Sigmoid colon (tissue), 7 donors: ENCODE measurements at places on chromosomes 16 and 17. TPM values are rescaled to one million over a fixed set of nuclear protein-coding genes. Genes with fewer than 3 reads are reported as not detected.

The MVP gene
- 72.9 TPM for total RNA-seq

GRCh38 chr17:7043497-7044198, at the start of gene SLC16A11:
TSS of gene SLC16A11 (minus strand) at chr17:7044092. CDS start at chr17:7043513, 579 bp downstream.
- no peaks in the 10 kb centered on the region for H3K36me3 ChIP-seq
- H3K27me3 ChIP-seq, result peaks cover 15% of the 10 kb centered on the region
- DNase-seq, result no peak
- peaks cover 39% of the 10 kb centered on the region for H3K4me1 ChIP-seq
- peak within 1 kb of the TSS; percentile 53 for H3K4me3 ChIP-seq
- H3K27ac ChIP-seq, result peak within 1 kb of the TSS; percentile 43

The GUCY2D gene
- not detected for total RNA-seq

- no peak overlapping the region for H3K27ac ChIP-seq
Observed at GRCh38 chr16:51374346-51374745, 223.3 kb upstream of the SALL1 start.

DNA sequence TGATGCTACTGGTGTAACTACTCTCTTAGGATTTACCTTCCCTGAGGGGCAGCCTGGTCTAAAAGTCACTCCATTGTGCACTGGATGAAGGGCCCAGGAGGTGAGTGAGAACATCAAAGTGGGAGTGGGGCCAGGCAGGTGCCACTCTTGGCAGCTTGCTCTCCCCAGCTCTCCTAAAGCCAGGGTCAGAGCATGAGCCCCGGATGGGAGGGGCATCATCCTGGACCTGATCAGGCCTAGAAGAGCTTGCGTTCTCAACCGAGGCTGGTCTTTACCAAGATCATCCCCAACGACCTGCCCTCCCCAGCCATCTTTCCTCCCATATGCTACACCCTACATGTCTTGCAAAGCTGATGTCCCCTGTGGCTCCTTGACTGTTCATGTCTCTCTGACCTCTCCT, 87.1 kb downstream of the AIPL1 start:
- no peak for DNase-seq
- no peaks in the 10 kb centered on the region for H3K27me3 ChIP-seq
- H3K36me3 ChIP-seq, result no peaks in the 10 kb centered on the region
- H3K4me1 ChIP-seq, result no peaks in the 10 kb centered on the region
- H3K27ac ChIP-seq, result no peak overlapping the region

DNA sequence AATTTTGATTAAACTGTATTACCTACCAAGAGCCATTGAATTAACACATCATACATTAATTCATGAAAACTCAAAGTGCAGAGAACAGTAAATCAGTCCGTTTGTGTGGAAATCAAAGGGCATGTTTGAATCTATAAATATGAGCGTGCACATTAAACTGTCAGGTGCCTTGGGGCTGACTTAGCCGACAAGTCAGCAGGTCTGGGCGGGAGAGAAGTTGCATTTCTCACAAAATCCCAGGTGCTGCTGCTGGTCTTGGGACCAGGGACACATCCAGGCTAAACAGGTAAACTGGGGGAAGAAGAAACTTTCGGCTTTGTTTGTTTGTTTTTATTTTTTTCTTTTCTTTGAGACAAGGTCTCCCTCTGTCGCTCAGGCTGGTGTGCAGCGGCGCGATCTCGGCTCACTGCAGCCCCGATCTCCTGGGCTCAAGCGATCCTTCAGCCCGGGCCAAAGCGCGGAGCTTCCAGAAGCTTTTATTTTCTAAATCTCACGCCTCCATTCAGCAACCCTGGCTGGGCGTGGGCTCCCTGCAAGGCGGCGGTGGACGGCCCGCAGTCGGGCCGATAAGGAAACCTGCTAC, 213.9 kb downstream of the MRTFB start:
- peak overlapping the region; percentile 82 for H3K4me3 ChIP-seq
- DNase-seq, result peak; percentile 86

DNA sequence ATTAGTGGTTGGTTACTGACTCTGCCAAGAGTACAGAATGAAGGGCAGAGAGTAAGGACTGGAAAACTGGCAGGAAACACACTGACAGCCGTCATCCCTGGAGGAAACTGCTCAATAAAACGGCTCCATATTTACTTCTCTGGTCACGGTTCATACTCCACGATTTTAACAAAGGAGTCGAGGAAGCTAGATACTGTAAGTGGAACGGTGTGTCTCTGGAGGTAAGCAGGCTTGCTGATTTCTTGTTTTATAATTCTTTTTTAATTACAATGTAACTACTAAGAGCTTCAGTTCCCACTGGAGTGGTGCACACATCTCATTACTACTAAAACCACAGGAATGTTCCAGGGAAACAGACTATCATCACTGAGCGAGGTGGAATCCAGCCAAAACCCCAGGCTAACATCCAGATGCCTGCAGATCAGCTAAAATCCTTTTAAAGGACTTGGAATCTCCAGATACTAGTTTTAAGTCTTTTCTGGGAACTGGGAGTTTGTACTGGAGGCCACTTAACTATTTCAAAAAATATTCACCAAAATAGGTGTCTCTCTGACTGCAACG, 17.8 kb downstream of the SERPINF1 start:
- H3K36me3 ChIP-seq, result peaks cover 34% of the 10 kb centered on the region
- peak; percentile 93 for DNase-seq
- peaks cover 55% of the 10 kb centered on the region for H3K4me1 ChIP-seq
- H3K4me3 ChIP-seq, result no peak overlapping the region
- H3K27ac ChIP-seq, result peak overlapping the region; percentile 87

DNA sequence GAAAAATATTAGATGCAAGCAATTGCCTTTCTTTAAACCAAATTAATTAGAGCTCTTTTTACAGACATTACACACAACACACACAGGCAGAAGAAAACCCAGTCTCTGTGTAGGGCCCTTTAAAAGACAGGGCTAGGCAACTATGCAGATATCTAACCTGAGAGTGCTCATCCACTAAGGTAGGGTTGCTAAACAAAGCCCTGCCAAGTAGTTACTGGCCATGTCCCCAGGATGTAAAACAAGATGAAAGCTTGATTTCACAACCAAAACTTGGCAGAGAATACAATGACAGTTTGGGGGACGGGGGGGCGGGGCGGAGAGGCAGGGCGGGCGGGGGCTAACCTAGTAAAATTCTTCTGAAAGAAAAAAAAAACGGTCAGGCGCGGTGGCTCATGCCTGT, 669.0 kb upstream of the CA10 start:
- no peaks in the 10 kb centered on the region for H3K27me3 ChIP-seq
- H3K27ac ChIP-seq, result no peak overlapping the region
- H3K36me3 ChIP-seq, result no peaks in the 10 kb centered on the region
- DNase-seq, result no peak
- H3K4me3 ChIP-seq, result no peak overlapping the region

DNA sequence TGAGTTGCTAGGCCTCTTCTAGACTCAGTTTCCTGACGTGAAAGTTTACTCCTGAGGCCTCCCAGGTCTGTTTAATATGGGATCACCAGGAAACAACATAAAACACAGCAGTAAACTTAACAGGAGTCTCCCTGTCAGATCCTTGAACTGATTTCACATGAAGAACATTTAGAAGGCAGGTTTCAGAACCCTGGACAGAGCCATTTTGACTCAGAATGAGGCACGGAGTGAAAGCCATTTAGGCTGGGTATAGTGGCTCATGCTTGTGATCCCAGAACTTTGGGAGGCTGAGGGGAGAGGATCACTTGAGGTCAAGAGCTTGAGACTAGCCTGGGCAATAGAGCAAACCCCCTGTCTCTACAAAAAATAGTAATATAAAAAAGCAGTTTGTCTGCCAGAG, 289.1 kb downstream of the CA10 start:
- H3K4me1 ChIP-seq, result no peaks in the 10 kb centered on the region
- H3K27me3 ChIP-seq, result no peaks in the 10 kb centered on the region
- DNase-seq, result no peak
- no peak overlapping the region for H3K4me3 ChIP-seq
- no peaks in the 10 kb centered on the region for H3K36me3 ChIP-seq
